NCI-H146 (cell line): ENCODE measurements at places on chromosomes 11 and 22.

DNA sequence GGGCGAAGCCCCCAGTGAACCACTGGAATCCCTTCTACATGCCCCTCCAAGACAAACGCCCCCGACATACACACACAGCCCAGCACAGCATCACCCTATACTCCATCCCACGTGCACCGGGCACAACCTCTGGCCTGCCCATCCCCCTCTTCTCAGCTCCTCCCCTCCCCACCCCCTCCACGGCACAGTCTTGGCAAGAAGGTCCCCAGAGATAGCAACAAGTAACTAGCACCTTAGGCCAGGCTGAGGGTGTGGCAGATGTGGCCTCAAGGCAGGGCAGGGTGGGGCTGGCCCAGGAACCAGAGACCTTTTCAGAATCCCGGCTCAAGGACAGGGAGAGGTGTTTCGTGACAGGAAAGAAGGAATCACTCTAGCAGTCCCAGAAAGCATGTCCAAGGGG, 54.3 kb downstream of the CYTH4 start:
- no peak for DNase-seq

- peak; percentile 65 for DNase-seq
Observed at GRCh38 chr11:99098258-99098657, 77.5 kb downstream of the CNTN5 start.

GRCh38 chr22:49197505-49197904, 630.2 kb downstream of the BRD1 start:
- DNase-seq = peak; percentile 62

DNA sequence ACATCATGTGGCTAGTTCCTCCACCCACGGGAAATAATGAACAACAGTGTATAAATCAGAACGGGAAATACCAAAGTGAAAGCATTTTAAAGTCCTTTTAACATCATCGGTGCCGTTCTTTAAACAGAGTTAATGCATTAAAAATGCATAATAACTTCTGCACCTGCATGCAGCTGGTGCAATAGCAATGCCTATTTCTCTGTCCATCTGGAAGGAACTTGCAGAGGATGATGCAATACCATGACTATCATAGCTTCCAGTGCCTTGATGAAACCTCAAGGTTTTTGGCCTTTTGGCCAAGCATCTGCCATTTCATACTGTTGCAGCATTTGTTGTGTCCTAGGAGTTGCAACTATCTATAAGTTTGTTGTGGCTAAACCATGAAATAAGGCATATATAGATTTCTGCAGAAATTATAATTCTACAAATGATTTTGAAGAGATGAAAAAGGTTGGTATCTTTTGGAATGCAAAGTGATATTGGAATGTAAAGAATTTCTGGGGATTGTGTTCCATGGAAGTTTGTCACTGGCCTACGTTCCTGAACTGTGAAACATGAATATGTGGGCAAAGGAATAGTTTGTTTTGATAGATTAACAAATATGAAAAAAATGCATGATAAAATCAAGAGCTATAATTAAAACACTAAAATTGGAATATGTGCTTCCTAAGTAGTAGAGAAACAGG, 9.8 kb upstream of the EIF3F start:
- DNase-seq = no peak

- DNase-seq = no peak
Observed at GRCh38 chr11:133081730-133082452, 450.4 kb downstream of the OPCML start.

GRCh38 chr11:9253086-9253485, 12.1 kb downstream of the DENND5A start:
- no peak for DNase-seq

- DNase-seq = no peak
Observed at GRCh38 chr11:104339380-104339831, 175.5 kb upstream of the PDGFD start.

DNA sequence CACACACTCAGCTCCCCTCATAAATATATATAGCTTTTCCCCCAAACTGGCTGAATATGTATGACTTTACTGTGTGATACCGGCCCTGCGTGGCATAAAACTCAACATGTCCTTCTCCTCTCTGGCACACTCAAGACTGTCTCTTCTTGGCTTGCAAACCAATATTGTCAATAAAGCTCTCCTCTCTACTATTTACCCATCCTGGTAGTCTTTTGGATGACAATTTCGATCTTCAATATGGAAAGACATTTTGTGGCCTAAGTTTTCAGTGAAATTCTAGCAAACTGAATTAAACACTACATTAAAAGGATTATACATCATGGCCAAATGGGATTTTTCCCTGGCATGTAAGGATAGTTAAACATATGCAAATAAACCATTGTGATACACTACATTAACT, 1255.9 kb downstream of the JRKL start:
- no peak for DNase-seq

DNA sequence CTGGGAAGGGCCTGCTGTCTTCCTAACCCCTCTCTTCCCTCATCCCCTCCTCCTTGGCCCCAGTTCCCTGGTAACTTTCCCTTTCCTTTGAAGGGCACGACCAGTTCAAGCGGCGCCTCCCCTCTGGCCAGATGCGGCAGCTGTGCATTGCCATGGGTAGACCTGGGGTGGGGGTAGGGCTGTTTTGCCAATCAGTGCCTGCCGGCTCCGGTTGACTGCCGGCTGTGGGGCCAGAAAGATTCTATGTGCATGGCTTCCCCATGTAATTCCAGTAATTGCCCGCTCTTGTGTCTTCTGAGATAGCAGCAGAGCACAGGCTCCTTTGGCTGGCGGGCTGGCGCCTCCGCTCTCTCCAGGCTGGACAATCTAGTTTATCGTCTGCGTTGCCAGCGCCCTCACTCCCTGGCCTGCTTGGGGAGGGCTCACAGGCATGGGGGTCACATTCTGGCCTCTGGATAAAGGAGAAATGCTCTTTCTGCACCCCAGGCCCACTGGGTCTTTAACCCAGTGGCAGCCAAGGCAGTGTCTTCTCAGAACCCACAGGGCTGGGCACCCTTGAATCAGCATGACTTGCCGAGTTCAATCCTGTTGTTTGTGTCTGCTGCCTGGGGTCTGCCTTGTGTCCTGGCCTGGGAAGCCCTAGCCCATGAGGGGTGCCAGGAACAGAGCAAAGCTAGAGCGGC, 9.4 kb downstream of the SIDT2 start:
- no peak for DNase-seq

DNA sequence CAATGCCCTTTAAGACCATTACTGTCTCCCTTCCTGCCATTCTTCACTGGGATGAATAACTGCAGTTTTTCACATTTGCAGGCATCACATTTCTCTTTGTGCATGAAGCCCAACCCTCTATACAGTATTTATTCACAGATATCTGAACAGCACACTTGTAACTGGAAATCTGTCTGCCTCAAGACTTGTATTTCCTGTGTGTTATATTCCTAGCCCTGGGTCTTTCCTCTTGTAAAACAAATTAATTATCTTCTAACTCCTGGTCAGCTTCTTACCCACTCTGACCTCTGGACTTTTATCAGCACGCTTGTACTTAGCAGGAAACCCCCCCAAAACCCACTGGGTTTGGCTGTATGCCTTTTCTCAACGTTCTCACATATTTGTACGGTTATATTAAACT, 2.0 kb downstream of the CSRP3 start:
- DNase-seq = no peak

DNA sequence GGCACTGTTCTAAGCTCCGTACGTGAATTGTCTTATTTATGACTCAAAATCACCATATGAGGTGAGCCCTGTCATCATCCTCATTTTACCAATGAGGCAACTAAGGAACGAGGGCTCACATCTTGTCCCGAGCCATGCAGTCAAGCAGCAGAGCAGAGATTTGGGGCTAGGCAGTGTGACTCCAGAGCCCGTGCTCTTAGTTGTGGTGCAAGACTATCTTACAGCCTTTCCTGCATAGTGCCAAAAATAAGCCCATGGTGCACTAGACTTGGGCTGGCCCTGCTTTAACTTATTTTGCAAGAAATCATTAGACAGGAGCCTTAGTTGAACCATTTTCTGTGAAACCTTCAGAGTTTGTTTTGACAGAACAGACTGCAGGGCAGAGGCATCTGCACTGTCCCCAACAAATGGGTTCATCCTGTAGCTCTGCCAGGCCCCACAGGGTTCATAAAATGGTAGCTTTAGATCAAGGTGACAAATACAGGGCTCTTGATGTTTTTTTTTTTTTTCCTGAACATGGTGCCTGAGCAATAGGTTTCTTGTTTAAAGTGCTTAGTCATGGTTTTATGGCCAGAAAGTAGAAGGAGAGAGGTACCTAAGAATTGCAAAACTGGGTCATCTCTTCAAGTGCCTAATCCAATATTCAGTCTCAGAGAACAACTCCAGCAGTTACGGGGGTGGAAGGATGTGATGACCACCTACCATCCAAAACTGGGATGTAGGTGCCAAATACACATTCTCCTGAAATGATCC, 56.6 kb downstream of the BMAL1 start:
- DNase-seq = no peak

DNA sequence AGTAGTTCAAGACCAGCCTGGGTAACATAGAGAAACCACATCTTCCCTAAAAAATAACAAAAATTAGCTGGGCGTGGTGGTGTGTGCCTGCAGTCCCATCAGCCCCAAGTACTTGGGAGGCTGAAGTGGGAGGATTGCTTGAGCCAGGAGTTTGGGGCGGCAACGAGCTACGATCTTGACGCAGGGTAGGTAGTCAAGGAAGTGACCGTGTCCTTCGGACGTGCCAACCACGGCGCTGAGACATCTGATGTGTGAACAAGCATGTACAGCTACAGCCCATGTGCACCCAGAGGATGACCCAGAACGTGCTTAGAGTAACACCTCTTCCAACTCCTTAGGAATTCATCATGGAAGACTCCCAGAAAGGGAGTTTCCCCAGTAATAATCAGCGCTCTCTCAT, 21.4 kb downstream of the RGL4 start:
- DNase-seq = no peak

- DNase-seq = no peak
Observed at GRCh38 chr22:24138649-24139420, 42.5 kb upstream of the SUSD2 start.

- DNase-seq = no peak
Observed at GRCh38 chr11:61106296-61106695, 4.0 kb downstream of the CD5 start.

DNA sequence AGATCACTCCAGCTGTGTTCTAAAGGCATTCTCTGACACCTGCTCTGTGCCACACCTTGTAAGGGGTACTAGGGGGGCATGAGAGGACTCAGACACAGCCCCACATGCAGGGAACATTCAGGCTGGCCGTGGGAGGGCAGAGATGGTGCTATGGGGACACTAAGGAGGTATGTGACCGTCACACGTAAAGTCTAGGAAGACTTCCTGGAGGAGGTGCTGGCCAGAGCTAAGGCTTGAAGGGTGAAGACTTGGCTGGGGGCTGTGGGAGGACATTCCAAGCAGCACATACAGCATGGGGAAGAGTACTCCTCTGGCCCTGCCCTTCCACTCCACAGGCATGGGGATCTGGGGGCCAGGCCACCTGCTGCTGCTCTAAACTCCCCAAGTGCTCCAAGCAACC, 48.5 kb upstream of the TCF20 start:
- DNase-seq = no peak

DNA sequence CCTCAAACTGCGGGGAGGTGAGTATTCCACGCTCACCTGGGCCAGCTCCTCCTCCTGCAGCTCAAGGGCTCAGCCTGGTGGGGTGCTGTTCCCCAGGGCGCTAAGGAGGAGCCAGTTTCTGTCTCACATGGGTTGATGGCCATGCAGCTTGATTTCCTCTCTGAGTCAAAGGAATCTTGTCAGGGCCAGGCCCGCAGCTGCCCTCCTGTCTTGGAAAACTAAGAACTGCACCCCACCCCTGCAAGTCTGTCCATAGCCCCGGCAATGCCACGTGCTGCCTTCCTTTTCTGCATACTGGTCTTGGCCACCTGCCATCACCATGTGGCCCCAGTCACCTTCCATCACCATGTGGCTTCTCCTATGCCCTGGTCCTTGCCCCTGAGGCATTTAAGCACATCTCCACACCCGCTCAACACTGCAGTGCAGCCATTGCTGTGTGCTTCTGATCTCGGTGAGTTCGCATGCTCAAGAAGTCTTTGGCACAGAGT, 35.2 kb upstream of the CLDN5 start:
- DNase-seq = no peak

DNA sequence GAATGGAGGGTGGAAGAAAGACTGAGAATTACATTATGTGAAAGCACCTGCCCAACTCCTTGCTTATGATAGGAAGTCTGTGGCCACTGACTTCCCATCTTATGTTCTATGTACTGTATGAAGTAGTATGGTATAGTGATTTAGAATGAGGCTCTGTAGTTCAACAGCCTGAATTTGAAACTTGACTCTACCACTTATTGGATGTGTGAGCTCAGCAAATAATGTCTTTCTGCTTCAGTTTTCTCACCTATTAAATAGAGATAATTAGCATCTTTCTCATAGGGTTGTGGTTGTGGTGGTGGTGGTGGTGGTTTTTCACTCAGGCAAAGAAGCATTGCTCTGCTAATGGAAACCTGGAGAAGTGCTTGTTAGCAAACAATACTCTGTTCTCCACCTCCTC, 121.6 kb downstream of the PAX6 start:
- DNase-seq = no peak

DNA sequence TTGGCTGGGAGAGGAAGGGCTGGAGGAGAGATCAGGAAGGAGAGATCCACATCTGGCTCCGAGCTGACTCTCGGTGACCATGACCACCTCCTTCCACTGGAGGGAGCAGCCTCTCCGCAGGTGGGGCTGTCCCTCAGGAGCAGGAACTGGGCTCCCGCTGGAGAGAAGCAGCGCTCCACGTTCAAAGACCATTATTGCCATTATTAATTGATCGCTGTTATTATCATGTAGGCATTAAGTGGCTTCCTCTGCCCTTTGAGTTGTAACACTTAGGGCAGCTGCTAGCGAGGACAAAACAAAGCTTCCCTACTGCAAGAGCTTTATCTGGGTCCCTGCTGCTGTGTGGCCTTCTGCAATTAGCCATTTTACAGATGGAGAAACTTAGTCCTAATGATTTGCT, 251.9 kb downstream of the ST3GAL4 start:
- peak; percentile 91 for DNase-seq

DNA sequence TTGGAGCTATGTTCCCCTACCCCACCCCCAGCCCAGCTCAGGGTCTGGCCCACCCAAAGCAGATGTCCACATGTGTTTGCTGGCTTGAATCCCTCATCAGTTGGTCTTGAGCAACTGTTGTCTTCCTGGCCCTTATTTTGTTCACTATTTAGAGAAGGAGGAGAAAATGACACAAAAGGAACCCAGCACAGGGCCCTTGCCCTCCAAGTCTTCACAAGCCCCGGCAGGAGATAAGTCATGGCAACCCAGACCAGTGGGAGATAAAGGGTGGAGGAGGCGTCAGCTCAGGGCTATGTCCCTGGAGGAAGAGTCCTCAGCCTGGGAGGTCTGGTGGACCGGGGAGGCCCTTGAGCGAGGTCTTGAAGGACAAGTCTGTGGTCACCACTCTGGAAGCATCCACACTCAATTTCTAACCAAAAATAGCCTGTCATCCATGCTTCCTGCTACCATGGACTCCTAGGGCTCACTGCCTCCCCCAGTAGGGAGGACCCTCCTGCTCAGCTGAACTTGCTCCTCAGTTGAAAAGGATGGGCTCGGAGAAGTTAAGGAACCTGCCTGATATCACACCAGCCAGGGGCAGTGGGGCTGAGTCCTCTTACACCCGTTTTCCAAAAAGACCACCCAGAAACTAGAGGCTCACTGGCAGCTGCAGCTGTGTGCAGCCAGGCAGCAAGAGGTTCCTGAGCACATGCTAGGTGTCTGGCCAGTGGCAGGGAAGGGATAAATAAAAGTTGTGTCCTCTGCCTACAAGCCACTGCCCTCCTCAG, 1.8 kb upstream of the RAB3IL1 start:
- no peak for DNase-seq

- peak; percentile 14 for DNase-seq
Observed at GRCh38 chr11:74611369-74611861, 19.0 kb downstream of the POLD3 start.
